ENCODE measurements at places on chromosomes 3 and 15. TPM values are rescaled to one million over a fixed set of nuclear protein-coding genes. Genes with fewer than 3 reads are reported as not detected.

- DNase-seq, result no peak
These were observed 48.2 kb upstream of the CSPG4 start for GRCh38 chr15:75760704-75761435.

Gene MINAR1
- total RNA-seq, result 0.38 TPM

DNA sequence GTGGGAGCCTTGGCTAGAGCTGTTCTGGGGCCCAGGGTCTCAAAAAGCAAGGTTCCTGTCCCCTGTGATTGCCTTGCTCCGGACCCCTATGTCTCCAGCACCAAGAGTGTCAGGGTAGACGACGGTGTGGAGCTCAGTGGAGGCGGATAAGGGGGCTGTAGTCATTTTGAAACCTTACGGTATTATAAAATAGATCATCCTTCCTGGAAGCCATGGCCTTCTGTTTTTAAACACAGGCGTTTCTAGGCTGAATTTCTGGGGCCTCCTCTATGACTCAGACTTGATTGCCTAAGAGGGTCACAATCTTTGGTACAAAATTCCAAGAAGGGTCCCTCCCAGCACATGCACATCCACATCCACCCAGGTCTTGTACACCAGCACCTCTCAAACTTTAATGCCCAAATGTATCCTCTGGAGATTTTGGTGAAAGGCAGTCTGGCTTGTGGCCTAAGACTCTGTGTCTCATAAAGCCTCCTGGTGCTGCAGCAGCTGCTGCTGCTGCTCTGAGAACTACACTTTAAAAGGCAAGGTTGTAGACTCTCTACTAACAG lies 70.5 kb upstream of the XCR1 start:
- no peak for DNase-seq

- DNase-seq, result no peak
These were observed 45.7 kb downstream of the TPRA1 start for GRCh38 chr3:127544803-127545201.

GRCh38 chr3:45026038-45026437 lies at the start of gene CLEC3B:
CLEC3B (plus strand) TSS chr3:45026303; CDS start chr3:45026363, 60 bp downstream.
- peak; percentile 53 for DNase-seq

DNA sequence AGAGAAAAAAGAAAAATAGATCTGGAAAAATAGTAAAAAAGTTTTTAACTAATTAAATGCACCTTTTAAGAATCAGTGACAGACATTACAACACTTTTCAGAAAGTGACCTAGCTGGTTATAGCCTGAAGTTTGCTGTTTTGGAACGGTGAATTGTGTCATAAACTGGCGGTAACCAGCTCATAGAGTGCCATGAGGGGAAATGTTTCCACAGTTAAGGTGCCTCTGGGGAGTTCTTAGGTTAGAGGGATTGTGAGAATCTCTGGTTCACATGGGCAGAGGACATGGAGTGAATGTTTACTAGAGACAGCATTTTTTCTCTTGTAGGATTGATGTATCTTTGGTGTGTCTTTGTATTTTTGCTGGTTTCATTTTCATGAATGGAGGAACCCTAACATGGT lies 2.8 kb downstream of the TBC1D23 start:
- no peak for DNase-seq

DNA sequence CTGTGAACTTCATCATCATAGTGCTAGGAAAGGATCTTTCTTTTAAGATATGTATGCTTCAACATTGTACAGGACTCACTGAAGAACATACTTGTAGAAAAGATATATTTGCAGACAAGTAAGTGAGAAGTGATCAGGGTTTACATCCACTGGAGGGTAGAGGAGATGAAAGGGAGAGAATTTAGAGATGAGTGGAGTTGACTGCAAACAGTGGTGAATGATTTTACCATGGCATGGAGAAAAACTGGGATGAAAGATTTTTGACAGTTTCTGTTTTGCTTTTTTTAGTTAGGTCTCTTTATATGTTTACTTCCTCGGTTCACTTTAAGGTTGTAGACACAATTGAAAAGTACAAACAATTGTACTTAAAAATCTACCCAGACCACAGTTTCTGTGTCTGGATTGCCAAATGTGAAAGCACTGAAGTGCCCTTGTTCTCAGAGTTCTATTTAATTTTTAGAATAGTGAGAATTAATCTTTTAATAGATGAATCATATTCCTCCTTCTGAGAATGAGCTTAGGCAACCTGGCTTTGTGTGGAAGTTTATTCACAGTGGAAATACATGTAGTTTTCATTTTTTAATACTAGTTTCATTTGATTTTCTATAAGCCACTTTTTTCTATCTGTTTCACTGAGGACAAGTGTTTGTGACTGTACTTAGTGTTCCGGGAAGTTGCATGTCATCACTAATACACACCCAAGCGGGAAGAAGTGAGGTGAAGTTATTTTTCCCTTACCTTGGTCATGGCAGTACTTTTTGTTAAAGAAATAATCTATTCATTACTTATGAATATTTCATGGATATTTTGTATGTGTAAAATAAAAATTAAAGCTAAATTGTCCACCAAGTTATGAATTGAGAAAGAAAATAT lies 1.8 kb upstream of the GPR171 start:
- no peak for DNase-seq

Gene GRIP2
- total RNA-seq, result 4.0 TPM

- peak; percentile 41 for DNase-seq
These were observed 17.1 kb downstream of the TRAIP start for GRCh38 chr3:49839193-49839809.

Gene HRG
- not detected for total RNA-seq

DNA sequence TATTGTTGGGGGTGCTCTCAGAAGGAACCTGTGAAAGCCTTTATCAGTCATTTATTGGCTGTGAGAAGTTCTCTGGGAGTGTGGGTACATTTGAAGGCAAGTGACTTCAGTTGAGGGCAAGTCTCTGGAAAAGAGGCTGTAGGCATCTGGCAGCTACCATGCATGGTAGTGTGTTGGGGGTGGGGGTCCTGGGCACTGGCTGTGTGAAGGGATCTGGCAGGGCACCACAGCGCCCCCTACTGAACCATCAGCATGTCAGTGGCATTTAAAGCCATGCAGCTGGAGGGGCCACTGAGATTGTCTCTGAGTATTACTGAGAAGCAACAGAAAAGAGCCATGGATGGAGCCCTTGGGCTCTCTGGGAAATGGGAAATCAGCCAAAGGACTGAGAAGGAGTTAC lies 30.6 kb downstream of the CRTAP start:
- no peak for DNase-seq

Gene ADAMTS17
- 0.50 TPM for total RNA-seq

- peak; percentile 73 for DNase-seq
These were observed 610 bp downstream of the ARID3B start for GRCh38 chr15:74541494-74542165.

DNA sequence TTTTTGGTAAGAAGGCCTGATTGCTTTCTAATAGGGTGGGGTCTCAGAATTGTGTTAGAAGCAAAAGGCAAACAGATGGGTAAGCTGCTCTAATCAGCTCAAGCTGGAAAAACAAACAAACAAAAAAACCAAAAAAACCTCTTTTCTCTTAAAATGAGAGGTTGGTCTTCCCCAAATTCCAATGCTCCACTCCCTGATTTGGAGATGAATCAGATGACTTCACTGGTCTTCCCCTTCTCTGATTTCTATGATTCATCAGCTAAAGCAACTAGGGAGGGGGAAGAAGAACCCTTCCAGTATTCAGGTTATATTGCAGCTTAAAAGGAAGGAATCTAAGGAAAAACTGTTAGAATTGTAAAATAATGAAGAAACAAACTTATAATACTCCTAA lies 9.6 kb upstream of the ANXA2 start:
- peak; percentile 92 for DNase-seq

DNA sequence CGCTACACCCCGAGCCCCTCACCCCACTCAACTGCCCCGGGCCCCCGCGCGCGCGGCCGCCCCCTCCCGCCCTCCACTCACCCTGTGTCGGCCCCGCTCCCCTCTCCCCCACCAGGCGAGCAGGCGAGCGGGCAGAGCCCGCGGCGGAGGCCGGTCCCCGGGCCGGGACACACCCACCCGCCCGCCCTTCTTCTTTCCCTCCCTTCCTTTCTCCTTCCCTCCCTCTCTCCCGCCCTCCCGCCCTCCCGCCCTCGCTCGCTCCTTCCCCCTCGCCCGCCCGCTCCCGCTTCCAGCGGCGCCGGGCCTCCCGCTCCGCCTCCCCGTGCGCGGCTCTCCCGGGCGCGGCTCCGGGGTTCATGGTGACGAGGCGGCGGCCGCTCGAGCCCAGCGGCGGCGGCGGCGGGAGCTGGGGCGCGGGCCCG lies at the start of gene CTDSPL:
TSS of gene CTDSPL (plus strand) at position 261 of the 422 bp plus-strand sequence. CDS start 320 bp downstream, outside the sequence.
- no peak for DNase-seq

DNA sequence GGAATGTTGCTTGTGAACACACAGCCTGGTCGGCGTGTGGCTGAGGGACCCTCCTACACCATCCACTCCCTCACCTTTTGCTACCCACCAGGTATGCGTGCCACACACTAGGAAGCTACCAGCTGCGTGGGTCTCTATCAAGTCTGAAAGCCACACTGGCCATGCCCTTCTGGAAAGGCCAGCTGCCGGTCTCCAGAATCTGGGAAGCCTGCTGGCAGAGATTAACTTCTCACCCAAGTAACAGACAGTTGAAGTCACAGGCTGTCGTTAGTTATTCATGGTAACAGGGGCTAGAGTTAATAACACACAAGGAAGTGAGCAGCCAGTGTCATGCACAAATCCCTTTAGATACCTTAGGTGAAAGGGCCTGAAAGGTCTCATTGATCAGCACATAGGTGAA lies 48.1 kb downstream of the SUSD5 start:
- DNase-seq, result no peak

Gene MUC20
- not detected for total RNA-seq

Gene TMC3
- not detected for total RNA-seq

DNA sequence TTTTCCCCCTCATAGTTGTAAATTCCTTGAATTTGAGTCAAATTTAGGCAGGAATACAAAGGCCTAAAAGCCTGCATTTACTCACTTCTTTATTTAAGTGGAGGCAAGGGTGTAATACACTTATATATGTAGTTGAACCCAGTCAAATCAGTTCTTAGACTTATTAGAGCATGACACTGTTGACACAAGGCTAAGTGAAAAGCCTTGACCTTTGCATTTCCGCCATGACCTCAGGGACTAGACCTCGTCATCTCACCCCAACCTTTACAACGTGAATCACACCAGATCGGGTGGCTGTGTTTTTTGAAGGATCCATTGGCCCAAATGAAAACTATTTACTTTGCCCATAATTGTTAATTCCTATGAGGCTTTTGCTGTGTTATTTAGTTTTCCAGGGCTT lies 774.4 kb downstream of the ROBO1 start:
- no peak for DNase-seq

Gene WWTR1
- total RNA-seq, result 31.5 TPM

Gene XCR1
- total RNA-seq, result not detected

Gene SRGAP3
- total RNA-seq, result 0.78 TPM

DNA sequence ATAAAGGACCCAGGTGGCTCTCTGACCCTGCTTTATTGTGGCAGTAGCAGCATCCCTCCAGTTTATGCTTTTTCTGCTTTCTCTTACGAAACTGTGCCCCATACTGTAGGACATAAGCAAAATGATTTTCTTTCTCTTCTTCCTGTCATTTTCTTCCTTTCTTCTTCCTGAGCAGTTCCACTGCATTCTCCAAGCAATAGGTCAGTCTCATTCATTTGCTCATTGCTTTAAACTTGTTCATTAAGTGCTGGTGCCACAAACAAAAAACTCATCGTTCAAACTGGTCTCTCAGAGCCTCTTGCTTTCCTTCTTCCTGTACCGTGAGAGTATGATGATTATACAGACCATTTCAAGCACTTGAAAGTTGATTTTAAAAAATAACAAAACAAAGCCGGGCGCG lies 66.8 kb downstream of the PDE8A start:
- no peak for DNase-seq

DNA sequence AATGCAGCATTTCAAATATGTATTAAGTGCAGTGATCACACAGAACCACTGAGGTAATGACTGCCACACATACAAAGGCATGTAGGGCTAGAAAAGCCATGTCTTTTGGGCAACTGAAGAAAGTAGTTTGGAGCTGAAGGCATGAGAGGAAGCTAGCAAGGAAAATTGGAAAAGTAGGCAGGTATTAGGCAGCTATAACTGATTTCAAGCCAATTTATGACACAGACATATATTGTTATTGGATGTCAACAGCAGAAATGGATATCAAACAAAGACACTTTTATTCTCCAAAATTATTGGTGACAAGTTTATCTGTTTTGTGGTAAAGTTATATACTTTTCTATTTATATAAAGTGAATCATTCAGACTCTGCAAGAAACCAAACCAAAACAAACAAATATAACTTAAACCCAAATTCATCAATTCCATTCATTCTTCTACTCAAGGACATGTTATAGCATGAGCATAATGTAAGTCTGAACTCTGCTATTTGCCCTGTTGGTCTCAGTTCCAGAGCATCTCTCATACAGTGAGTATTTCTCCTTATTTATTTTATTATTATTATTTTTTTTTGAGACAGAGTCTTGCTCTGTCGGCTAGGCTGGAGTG lies 307.4 kb upstream of the COL8A1 start:
- no peak for DNase-seq

DNA sequence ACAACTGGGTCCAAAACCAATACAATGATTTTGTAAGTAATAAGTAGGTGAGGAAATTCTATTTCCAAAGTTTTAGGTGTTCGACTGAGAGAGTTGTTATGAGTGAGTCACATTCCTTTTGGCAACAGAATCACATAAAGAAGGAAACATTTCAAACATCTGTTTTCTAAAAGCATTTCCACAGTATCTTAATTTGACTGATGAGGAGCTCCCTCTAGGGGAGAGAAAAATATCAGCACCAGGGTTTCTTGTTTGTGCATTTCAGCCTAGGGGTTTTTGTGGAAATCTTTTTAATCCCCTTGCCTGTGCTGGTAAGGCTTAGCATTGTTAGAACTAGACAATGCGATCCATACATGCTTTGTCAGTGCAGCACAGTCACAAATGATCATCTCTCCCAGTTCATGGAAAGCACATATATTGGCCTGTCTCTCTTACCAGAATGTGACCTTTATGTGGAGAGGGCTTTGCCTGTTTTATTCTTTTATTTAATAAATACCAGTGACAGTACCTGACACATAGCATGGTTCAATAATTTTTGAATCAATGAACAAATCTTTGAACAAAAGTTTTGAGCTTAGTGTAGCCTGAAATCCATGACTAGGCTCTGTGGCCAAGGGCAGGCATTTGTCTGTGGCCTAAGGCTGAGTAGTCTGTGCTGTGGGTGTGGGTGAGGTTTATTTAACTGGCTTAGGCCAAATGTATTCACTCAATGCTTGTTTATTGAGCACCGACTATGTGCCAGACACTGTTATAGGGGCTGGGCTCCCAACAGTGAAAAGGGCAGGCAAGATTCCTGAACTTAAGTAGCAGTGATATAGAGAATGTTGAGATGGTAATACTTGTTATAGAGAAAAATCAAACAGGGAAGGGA lies 21.1 kb upstream of the IQCF6 start:
- DNase-seq, result no peak

DNA sequence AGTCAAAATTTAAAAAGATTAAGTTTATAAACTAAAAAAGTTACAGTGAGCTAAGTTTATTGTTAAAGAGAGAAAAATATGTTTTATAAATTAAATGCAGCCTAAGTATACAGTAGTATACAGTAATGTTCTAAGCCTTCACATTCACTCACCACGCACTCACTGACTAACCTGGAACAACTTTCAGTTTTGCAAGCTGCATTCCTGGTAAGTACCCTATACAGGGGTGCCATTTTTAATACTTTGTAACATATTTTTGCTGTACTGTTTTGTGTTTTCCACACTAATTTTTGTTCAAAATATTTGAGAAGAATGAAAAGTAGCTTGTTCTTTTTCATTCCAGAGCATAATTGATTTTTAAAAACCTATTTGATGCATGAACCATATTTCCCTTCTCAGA lies 524.9 kb downstream of the RBMS3 start:
- no peak for DNase-seq

- peak; percentile 20 for DNase-seq
These were observed 42.2 kb downstream of the CLDN18 start for GRCh38 chr3:138051947-138052802.

- no peak for DNase-seq
These were observed 45.5 kb downstream of the PPM1L start for GRCh38 chr3:160801386-160802118.
